NB4 (cell line): ENCODE measurements at places on chromosomes 5 and 9.

DNA sequence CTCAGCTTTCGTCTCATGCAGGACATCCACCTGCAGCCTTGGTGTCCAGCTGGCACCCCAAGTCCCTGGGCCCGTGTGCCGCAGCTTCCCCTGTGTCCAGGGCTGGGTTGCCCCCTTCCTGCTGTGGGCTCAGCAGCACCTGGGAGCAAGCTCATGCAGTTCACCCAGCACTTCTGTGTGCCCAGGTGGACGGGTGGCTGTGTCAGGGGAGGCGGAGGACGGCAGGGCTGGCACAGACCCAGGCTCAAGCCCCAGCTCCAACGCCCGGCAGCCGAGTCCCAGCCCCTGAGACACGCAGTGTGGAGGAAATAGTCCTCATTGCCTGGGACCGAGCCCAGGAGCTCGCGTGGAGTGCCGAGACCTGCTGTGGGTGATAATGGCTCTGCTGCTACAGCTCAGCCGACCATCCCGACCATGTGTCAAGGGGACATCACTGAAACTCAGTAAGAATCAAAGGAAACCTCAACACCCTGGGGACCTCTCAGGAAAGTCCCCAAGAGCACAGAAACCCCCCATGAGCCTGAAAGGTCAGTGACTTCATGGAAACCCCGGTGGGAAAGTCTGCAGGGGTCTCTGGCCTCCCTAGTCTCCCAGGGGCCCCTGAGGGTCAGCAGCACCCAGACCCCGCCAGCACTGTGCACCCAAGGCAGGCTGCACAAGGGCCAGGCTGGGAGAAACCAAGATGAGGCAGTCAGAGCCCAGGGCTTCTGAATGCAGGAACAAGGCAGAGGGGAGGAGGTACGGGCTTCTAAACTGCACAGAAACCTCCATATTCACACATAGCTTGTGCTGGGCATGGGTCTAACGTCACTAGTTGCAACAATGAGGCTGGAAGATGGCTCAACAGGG lies 38.8 kb downstream of the LPCAT1 start:
- DNase-seq, result peak; percentile 52

DNA sequence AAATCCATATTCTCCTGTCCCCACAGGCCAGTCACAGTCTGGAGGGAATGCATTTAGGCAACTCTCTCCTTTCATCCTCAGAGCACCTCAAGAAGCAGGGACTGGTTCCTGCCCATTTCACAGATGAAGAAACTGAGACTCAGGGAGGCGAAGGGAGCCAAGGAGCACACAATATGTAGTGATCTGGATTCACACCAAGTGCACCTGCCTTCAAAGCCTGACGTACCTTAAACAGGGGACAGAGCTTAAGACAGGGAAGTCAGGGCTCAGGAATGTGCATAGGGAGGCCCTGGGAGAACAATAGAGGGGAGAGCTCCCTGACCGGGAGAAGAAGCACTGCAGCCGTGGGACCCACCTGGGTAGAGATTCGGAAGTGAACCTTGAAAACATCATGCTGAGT lies 83.0 kb downstream of the GABBR2 start:
- DNase-seq, result no peak

DNA sequence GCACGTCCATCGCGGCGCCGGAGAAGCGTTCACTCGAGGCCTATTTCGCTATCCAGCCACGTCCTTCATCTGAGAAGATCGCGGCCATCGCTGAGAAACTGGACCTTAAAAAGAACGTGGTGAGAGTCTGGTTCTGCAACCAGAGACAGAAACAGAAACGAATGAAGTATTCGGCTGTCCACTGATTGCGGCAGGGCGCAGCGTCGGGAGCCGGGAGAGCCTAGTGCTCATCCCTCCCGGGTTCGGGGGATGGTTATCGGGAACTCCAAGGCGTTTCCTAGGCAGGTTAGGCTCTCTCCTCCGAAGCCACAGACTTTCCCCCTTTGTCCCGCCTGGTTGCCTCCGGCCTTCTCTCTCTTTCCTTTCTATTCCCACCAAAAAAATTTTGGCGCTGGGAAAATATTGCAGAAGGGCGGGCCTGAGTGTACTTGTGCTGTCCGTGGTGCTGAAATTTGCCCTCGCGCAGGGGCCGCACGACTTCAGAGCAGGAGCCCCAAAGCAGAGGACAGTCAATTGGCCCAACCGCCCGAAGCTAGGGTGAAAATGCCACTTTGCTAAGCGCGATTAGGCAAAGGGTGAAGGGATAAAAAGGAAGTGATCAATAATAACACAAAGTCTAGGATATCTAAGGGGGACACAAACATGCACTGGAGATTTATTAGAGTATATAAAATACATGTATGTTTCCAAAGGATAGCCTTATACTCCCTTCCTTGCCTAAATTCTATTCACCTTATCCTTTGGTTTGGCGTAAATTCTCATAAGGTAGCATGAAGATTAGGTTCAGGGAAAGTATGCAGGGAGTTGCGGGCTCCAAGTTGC lies 1.8 kb downstream of the POU4F3 start:
- DNase-seq, result peak; percentile 66

DNA sequence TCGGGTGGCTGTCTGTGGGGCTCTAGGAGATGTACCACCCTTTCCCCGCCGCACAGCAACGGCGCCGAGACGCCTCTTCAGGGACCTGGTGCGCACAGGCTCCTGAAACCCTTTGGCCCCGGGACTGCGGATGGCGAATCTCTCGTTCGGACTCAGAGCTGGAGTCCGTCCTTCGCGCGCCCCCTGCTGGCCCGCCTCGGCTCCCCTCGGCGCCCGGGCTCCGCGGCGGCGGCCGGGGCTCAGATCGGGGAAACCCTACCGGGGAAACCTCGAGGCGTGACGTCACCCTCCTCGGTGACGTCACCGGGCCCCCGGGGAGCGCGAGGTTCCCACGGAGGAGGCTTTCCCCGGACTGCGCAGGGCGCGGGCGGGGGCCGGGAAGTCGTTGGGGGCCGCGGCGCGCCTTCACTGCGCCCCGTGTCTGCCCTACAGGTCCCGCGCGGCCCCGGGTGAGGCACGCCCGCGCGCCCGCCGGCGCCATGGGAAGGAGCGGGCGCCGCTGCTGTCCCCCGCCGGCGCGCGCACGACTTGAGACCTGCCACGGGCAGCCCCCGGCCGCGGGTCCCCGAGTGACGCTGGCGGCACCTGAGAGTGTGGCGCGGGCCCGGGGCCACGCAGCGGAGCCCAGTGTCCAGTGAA lies 7.9 kb downstream of the PRR7 start:
- DNase-seq, result peak; percentile 90

DNA sequence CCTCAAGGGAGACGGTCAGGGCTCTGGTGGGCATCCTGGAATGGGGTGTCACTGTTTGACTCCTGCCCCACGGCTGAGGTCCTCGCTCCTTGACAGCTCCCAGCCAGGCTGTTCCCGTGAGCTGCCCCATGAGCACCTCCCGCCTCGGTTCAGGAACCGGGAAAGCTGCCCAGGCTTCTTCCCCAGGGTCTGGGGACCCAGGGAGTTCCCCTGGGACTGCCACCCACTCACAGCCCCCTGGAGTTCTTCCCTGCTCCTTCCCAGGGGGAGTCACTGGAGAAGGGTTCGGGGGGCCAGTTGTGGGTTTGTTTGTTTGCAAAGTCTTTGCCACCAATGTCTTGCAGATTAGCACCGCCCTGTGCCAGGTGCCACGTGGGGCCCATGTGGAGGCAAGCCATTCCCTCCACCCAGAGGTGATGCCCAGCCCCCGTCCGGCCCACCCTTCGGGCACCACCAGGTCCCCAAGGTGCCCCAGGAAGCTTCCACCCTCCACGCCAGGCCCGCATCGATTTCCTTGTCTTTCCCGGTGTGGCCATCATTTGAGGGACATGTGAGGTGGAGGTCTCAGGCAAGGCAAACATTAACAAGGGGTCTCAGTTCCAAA lies 1.3 kb downstream of the PLPP7 start:
- no peak for DNase-seq

DNA sequence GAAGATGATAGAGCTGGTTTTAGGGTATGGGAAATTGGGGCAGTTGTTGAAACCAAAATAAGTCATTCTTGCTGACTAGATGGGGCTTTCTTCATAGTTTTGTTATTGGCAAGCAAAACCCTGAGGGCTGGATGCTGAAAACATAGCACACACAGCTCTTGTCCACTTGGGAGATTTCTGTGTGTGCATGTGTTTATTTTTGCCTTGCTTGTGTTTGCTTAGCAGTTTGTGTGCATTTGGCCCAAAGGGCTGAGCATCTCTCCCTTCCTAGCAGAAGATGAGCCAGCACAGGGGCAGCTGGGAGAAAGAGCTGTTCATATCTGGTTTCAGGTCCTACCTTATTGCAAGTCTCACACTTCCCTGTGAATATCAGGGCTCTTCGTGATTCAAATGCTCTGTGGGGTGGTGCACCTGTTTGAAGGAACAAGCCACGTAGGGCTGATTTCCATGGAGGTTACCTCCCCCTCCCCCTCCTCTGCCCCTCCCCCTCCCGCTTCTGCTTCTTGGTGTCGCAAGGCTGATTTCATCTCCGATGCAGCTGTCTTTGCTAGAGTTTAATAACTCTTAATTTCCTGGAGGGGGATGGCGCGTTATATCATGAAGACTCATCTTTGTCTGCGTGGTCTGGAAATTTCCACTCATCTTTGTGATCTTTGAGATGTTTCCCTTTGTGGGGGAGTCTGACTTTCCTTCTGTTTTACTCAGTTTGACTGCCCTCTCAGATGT lies 296.5 kb downstream of the ARHGAP26 start:
- DNase-seq, result peak; percentile 51

DNA sequence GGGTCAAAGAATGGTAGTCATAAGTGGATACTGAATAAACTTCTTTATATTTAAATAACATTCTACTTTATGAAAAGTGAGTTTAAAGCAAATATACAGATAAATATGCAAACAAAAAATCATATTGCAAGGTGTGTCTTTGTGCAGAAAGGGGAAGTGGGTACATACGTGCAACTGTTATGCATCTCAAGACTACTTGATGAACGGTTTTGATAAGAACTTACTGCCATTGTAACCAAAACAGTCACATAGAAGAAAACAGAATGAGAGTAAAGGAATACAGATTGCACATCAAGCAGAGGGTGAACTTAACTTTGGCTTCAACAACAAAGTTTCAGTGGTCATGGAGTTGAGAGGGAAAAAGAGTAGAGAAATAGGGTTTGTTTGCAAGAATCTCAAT lies 9.9 kb downstream of the CAMK4 start:
- no peak for DNase-seq

- DNase-seq, result no peak
Measured at GRCh38 chr9:136031741-136032730, 63.1 kb downstream of the NACC2 start.

GRCh38 chr5:199197-199949 lies 8.1 kb downstream of the LRRC14B start:
- DNase-seq, result no peak

DNA sequence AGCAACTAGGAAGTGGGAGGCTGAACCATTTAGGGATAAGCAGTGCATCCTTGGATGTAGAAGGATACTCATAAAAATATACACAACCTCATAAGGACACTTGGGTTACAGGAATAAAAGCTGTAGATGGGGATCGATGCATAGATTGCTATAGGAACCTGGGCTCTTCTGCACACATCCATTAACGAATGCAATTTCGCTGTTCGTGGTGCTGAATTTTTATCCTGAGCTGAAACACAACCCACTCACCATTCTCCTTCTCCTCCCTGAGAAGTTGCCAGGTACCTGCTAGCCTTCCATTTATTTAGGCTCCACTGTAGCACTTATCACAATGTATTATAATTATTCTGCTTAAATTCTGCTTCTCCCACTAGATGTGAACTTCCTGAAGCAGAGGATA lies 320.6 kb upstream of the BRINP1 start:
- DNase-seq, result peak; percentile 14

DNA sequence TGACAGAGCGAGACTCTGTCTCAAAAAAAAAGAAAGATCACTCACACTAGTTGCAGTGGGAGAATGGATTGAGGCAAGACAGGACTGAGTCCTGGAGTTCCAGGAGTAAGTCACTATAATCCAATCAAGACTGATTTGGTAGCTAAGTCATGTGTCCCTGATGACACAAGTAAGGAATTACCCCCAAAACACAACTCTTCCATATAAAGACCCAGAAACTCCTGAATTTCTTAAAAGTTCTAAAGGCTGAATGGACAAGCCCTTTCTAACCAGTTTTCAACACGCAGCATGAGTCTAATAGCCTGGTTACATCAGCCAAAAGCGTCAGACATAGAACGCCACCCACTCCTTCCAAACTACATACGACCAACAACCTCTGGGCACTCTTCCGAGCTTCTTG lies 2.5 kb downstream of the ZFP62 start:
- no peak for DNase-seq

DNA sequence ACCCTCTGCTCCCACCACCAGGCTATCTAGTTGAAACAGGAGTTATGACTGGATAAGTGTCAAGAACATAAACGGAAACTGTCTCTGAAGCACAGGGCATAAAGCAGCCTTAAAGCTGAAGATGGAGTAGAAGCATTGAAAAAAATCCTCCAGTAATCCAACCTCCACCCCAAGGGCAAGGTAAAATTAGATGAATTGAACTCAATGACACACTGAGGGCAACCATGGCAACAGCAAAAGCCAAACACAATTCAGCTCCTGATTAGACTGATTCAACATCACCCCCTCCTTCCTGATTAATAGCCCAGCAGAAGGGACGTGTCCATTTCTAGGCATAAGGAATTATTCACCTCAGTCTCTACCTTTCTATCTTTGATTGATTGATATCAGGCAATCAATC lies 183.2 kb upstream of the MAP3K1 start:
- DNase-seq, result no peak
